ENCODE measurements at places on chromosomes 4 and X.

GRCh38 chrX:96435378-96436035 lies 249.1 kb upstream of the DIAPH2 start:
- DNase-seq, result no peak

GRCh38 chrX:55759478-55759877 lies 41.9 kb downstream of the RRAGB start:
- no peak for DNase-seq

DNA sequence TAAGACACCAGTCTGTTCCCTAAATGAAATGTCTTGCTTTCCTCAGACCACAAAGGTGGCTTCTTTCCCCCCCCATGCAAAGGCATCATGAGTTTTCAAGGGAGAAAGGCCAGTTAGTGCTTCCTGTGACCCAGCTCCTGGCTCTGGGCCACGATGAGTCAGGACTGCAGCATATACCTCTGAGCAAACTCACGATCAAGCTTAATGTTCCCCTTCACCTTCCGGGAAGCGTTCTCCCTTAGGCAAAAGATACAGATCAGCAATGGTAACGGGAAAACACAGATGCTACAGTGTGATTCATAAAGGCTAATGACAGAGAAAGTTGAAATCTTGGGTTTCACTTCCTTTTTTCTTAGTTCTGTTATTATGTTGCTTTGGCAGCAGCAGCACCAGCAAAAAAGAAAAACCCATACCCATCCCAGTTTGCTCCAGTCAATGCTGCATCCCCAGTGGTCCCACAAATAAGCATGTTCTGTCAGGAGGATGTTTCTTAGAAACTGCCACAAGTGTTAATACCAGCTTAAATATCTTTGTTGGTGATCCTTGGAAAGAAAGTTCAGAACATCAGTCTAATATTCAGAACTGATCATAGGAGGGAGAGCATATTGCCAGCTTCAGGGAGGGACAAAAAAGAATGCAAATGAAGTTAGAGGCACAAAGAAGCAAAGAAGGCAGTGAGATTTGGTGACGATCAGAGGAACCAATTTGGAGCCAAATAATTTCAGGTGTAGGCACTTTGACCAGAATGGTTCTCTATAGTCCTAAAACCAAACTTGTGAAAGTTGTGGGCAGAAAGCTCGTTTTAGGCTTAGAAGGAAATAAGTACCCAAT lies 41.2 kb downstream of the LONRF3 start:
- peak; percentile 93 for DNase-seq

- no peak for DNase-seq
These were observed 391.0 kb upstream of the DIPK2B start for GRCh38 chrX:45591650-45592049.

- DNase-seq, result peak; percentile 18
These were observed 5.3 kb downstream of the MPC1L start for GRCh38 chrX:40628506-40628905.

- peak; percentile 77 for DNase-seq
These were observed 18.8 kb upstream of the TMSB4X start for GRCh38 chrX:12955882-12956703.

- no peak for DNase-seq
These were observed 111.2 kb upstream of the TECRL start for GRCh38 chr4:64520421-64520820.

- DNase-seq, result no peak
These were observed 183.9 kb downstream of the CPEB2 start for GRCh38 chr4:15186149-15186548.

DNA sequence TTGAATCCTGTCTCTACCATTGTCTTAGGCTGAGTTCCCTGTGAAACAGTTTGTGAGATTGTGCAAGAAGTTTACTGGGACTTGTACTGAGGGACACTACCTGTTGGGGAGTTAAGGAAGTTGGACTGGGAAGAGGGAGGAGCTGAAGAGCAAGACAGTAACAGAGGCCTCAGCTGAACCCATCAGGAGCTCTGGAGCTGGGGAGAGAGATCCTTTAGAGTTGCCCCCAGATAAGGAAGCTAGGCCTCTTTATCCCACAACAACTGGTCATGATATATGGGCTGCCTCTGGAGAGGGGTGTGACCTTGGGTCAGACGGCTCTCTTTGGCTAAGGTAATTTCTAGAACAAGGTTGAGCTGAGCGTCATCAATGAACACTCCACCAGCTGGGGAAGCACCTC lies 137.8 kb upstream of the SLC4A4 start:
- DNase-seq, result no peak

- no peak for DNase-seq
These were observed 383.4 kb downstream of the ANKRD50 start for GRCh38 chr4:124329134-124329533.

DNA sequence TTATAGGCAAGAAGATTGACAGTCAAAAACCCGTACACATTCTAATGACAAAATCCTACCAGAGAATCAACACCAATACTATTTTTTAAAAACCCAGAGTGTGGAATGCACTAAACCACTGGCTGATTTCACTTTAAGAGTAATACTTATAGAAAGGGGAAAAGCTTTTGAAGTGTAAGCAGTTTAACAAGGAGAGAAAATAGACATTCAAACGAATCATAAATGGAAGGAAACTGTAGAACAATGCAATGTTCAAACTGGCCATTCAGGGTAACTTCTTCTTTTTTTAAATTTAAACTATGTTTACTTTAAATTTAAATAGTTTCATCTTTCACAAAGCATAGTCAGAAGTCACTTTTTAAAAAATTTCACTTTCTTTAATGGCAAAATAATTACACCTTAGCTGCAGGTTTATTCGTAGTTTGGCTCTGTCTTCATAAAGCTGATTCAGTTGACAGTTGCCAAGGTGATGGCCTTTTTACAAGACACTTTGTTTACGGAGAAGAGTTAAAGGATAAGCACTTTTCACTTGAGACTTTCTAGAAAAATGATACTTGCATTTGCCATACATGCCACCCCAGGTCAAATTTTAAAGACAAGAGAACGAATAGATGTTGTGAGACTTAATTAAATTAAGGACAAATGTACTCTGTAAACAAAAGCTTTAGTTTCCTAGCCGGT lies 82.4 kb upstream of the KLF3 start:
- DNase-seq, result peak; percentile 18

DNA sequence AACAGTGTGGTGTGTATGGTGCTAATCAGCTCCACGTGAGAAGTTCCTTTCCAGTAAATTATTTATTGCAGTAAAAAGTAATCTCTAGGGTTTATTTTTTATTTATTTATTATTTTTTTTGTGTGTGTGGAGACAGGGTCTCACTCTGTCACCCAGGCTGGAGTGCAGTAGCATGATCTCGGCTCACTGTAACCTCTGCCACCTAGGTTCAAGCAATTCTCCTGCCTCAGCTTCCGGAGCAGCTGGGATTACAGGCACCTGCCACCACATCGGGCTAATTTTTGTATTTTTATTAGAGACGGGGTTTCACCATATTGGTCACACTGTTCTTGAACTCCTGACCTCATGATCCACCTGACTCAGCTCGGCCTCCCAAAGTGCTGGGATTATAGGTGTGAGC lies 606.9 kb downstream of the PCDH7 start:
- no peak for DNase-seq

DNA sequence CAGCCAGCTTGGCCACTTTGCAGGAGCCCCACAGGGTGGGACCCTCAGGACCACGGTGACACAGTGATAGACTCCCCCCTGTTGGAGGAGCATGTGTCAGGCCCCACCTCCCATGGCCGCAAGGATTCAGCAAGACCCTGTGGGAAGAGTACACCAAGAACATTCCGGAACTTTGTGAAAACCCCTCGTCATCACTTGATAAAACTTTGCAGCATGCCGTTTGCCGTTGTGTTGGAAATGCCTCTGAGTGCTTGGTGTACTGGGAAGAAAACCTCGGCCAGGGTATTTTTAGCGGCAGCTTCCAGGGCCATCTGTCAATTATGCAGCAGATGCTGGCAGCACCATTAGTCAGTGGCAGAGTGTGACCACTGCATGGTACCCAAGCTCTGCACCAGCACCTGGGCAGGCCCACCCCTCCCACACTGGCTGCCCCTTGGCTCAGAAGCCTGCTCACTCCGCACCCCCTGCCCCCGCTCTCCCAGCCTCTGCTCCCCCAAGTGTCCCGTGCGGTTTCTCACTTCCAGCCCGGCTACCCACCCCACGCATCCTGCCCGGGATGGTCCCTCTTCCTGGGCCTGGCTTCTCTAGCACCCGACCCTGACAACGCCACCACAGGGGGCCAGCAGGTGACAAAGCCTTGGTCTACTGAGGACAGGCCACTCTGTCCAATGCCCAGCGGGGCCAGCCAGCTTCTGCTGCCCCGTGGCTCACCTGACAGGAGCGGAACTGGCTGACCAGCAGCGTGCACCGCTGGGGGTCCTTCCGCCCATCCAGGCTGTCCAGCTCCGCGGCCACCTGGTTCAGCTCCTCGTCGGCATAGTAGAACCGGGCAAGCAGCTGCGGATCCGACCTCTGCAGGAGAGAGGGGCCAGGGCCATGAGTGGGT lies 65.0 kb downstream of the ZFYVE28 start:
- DNase-seq, result no peak

- DNase-seq, result peak; percentile 39
These were observed 24.3 kb upstream of the PGM2 start for GRCh38 chr4:37802068-37802666.

DNA sequence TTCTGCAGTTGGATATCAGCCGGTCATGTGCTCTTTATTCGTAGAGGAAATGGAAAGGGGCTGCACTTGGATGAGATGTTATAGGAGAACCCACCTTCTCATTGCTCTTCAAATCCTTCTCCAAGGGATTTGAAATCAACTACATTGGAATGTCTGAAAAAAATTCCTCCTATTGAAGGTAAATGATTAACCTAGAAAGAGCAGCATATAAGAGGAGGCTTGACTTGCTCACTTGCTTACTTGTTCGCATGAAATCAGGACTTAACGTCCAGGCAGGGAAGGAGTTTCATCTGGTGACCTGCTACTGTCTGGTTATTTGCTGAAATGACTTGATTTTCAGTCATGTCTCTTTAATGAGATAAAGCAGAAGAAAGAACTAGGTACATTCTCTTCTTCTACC lies 338.4 kb upstream of the NOCT start:
- DNase-seq, result no peak

DNA sequence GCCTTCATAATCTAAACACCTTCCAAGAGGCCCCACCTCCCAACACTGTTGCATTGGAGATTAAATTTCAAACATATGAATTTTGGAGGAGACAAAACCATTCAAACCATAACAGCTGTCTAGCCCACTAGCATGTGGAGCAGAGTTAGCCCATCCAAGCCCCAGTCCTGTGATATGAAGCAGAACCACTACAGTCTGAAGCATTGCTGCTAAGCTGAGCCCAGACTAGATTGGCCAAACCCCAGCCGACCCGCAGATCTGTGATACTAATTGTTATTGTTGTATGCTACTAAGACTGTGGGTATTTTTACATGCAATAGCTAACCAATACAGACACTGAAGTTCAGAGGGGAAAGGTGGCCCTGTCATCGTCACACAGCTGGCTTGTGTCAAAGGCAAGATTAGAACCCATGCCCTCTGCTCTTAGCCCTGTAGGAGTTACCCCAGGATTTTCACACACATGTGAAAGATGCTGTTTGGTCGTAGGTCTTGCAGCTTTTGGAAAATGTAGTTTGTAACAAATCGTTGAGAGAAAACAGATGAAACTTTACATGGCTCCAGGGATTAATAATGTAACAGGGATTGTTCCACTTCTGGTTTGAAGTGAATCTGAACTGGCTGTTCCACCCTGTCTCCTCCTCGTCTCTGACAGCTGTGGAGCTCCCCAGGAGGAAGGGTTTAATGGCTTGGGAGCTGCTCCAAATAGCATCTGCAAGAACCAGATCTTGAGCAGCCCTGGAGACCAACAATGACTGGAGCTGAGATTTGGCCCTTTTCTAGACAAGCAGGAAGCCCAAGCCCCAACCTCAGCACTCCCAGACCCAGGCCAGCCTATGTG lies 517.5 kb downstream of the MID1IP1 start:
- no peak for DNase-seq

DNA sequence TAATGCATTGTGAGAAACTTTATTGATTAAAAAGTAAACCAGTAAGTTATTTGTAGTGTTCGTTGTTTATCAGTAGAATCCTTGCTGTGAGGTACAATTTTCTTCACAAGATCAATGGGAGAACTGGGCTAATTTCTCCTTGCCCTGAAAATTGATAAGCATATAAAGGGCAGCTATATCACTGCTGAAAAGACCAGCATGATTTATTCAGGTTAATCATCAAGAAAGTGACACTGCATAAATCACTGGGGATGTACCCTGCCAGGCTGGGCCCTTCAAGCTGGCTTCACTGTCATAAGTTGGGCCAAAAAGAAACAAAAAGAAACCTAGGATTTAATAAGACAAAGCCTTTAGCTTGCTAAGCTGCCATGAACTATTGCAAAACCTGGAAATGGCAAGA lies 746.7 kb downstream of the STPG2 start:
- no peak for DNase-seq

GRCh38 chr4:122635205-122635604 lies 14.3 kb upstream of the IL21 start:
- DNase-seq, result no peak

GRCh38 chr4:149311076-149311475 lies 504.6 kb downstream of the IQCM start:
- DNase-seq, result no peak

DNA sequence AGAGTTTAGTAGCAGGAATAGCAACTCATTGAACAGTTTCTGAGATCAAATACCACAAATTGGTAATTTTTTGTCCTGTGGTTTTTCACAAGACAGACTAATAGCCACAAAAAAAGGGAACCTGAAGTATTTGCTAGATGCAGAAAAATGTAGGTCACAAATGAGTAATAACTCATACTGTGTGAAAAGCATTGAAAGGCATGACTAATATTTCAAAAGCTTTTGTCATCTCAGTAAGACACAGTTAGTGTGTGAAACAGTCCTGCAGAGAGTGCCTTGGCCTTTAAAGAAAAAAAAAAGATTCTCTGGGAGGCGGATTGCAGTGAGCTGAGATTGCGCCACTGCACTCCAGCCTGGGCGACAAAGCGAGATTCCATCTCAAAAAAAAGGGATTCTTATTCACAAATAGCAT lies 31.4 kb upstream of the SLC25A31 start:
- DNase-seq, result peak; percentile 89

DNA sequence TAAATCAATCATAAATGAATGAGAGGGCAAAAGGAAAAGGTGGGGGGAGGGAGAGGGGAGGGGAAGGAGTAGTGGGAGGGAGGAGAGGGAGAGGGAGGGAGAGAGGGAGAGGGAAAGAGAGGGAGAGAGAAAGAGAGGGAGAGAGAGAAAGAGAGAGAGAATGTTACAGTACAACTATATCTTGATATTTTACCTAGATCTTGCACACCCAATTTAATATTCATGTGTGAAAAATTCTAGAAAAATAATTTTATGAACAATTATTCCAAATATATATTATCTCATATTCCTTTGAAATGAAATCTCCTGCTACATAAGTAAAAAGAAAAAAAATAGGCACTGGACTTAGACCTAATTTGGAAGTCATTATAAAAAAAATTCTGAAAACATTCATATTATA lies 120.0 kb downstream of the SCLT1 start:
- DNase-seq, result no peak
